Stimulated activated CD4-positive, alpha-beta T cell treated with anti-CD3 and anti-CD28 coated beads, TNF-alpha, amount 100 ng/mL, for 24 hours (primary cell): ENCODE measurements at places on chromosomes 2 and 18.

- no peak for DNase-seq
Observed at GRCh38 chr2:71253476-71253875, 26.6 kb upstream of the PAIP2B start.

DNA sequence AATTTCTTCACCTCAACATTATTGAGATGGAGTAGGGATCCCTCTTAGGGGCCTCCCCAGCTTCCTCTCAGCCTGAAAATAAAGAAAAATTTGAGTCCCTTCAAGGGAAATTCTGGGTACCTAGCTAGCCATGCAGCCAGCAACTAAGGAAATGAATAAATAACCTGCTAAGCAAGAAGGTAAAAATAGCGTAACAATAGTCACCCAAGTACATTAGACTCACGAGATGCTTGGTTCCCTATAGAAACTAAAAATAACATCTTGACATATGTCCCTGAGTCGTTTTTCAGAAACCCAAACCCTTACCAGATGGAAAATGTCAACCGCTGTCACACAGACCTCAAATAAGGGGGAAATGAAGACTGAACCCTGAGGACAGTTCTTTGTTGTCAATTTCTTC, 51.9 kb downstream of the CACNB4 start:
- DNase-seq, result no peak

DNA sequence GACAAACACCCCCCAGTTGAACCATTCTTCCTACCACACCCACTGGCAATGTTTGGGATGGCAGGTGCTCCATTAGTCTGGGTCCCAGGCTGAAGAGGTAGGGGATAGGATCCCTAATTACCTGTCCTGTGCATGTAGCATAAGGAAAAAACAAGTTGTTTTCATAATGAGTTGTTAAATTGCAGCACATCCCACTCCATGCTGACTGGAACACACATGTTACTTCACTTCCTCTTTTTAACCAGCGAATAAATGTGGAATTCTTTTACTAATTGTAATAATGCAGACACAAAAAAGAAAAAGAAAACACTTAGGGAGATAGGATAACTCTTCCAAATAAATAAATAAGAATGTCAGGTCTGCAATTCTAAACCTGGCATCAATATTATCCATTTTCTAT, 11.8 kb upstream of the CBLN2 start:
- no peak for DNase-seq

- DNase-seq, result no peak
Observed at GRCh38 chr2:37973615-37974353, 48.7 kb downstream of the RMDN2 start.

- DNase-seq, result no peak
Observed at GRCh38 chr2:38440655-38441054, 63.6 kb upstream of the ATL2 start.
